ENCODE measurements at places on chromosomes 4 and X. TPM values are rescaled to one million over a fixed set of nuclear protein-coding genes. Genes with fewer than 3 reads are reported as not detected.

DNA sequence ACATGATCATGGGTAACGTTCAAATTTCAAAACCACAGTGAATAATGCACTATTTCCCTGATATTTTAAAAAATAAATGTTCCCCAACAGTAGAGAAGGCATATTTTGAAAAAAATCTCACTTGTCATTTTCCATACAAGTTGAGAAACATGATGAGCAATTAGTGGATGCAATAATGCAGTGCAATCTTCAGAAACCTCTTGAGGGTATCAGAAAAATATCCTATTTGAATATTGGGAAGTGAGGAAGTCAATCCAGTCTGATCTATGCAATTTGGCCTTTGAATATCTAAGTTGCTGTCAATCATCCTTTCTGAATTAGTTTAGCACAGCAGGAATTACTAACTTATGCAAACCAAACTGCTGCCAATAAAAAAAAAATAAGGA, 776.8 kb downstream of the PCDH18 start:
- H3K27me3 ChIP-seq, result no peaks in the 10 kb centered on the region
- no peaks in the 10 kb centered on the region for H3K4me1 ChIP-seq
- DNase-seq, result no peak

GRCh38 chrX:80807992-80808735, 1.5 kb downstream of the BRWD3 start:
- H3K27me3 ChIP-seq, result no peaks in the 10 kb centered on the region
- no peaks in the 10 kb centered on the region for H3K4me1 ChIP-seq
- DNase-seq, result peak; percentile 74
- H3K36me3 ChIP-seq, result no peaks in the 10 kb centered on the region
- H3K4me3 ChIP-seq, result peak overlapping the region; percentile 49

DNA sequence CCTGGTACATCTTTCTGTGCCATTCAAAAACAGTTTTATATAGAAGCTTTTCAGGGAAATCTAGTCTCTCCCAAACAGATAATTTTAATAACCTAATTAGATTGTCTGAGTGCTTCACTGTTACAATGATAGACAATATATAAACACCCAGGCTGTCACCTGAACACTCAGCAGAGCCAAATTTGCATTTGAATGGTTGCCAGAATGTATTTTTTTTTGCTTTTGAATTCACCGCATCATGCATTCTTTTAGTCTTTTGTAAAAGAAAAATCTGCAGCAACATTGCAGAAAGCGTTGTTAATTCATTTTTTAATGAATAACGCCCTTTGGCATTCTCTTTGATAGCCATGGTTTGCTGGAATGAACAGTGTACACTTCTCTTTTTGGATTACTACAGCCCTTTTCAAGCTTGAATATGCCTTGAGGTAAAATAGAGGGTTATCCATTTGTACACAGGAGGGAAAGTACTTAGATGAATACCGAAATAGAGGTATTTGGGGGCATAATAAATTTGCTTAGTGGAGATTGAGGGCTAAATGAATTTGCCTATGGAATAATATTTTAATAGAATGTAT, 175.0 kb upstream of the EPHA5 start:
- H3K27me3 ChIP-seq, result no peaks in the 10 kb centered on the region
- H3K27ac ChIP-seq, result no peak overlapping the region
- DNase-seq, result no peak
- H3K4me1 ChIP-seq, result no peaks in the 10 kb centered on the region
- no peak overlapping the region for H3K4me3 ChIP-seq
- H3K36me3 ChIP-seq, result no peaks in the 10 kb centered on the region

Gene DCX
- total RNA-seq, result not detected

Gene MAGEA6
- not detected for total RNA-seq

GRCh38 chr4:67634741-67635140, 66.2 kb downstream of the UBA6 start:
- no peak overlapping the region for H3K27ac ChIP-seq
- H3K4me3 ChIP-seq, result no peak overlapping the region
- no peaks in the 10 kb centered on the region for H3K4me1 ChIP-seq
- no peaks in the 10 kb centered on the region for H3K27me3 ChIP-seq
- H3K36me3 ChIP-seq, result no peaks in the 10 kb centered on the region

DNA sequence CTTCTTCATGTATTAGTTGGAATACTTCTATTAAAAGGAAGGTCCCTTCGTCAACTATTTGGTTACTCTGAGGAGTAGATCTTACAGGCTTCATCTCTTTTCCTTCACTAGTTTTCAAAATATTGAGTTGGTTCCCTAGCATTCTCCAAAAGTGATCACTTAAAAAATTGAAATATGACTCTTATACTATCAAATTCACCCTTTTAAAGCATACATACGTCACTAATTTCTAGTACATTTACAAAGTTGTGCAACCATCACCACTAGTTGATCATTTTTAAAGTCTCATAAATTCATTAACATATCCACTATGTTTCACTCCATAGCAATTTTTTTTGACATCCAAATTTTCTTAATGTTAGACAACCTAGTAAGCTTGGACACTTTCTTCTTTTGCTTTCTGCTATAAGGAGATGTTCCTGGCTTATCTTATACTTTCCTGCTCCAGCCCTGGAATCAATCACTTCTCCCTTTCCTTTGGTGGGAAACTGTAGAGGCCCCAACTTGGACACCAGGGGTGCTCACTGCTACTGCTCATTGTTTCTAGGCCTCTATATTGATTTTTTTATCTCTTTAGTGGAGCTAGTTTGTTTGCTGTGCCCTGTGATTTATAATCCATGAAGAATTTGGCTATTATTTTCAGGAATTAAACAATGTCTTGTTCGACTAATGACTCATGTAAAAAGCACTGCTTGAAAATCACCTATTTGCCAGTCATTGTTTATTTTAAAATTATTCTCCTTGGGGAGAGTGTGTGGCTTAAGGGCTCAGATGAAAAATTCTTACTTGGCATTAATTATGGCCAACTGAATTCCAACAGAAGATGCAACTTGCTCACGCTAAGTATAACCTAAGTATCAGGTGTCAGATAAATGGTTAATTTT, 4.0 kb upstream of the ZFX start:
- H3K27ac ChIP-seq, result no peak overlapping the region
- no peak overlapping the region for H3K4me3 ChIP-seq
- H3K4me1 ChIP-seq, result peaks cover 5% of the 10 kb centered on the region
- no peak for DNase-seq

DNA sequence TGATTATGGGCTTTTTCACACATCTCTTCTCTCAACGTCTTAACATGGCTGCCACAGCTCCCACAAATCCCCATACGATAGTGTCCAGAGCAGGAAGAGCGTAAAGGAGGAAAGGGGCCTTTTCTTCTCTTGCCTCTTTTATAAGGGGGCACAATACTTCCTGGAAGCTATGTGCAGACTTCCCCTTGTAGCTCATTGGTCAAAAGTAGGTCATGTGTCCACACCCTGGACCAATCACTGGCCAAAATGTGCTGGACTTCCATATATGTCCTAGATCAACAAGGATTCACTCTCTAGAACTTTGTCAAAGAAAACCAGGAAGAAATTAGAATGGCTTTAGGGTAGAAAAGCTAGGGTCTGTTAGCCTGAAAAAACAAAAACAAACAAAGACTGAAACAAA, 26.7 kb downstream of the STK32B start:
- DNase-seq, result no peak
- no peaks in the 10 kb centered on the region for H3K27me3 ChIP-seq
- H3K27ac ChIP-seq, result no peak overlapping the region

DNA sequence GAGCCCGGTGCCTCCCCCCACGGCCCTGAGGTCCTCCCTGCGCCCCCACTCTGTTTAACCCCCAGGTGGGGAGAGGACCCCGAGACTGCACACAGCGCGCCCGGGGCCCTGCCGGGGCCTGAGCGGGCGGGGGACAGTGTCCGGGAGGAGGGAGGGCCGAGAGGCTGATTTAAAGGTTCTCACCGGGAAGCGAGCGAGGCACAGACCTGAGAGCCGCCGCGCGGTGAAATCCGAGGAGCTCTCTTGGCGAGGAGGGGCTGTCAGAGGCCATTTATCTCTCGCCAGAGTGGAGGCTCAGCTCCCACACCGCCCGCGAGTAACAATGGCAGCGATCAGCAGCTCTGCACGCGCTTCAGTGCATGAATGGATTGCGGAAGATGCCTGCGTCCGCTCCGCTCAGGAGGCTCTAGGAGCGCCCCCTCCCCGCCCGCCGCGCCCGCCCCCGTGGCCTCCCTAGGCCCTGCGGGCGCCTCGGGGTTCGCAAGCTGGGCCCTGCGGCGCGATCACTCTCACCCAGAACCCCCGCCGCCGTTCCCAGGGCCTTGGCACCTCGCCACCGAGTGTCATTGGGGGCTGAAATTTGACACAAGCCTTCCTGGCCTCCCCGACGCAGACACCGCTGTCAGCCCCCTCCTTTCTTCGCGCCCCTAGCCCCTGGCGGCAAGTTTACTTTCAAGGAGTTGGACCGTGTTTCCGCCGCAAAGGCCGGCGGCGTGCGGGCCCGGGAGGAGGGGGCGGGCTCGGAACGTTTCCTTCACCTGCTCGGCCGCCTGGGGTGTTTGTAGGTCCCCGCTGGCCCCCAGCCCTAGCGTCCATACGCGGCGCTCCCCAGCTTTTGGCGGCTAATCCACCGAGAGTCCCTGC, 48.7 kb upstream of the BCOR start:
- H3K36me3 ChIP-seq, result no peaks in the 10 kb centered on the region
- peak overlapping the region; percentile 39 for H3K4me3 ChIP-seq
- H3K4me1 ChIP-seq, result peaks cover 6% of the 10 kb centered on the region
- H3K27me3 ChIP-seq, result no peaks in the 10 kb centered on the region
- DNase-seq, result peak; percentile 54

GRCh38 chr4:106953036-106953705, 82.9 kb downstream of the DKK2 start:
- no peak overlapping the region for H3K27ac ChIP-seq
- H3K27me3 ChIP-seq, result no peaks in the 10 kb centered on the region
- no peaks in the 10 kb centered on the region for H3K36me3 ChIP-seq
- no peak for DNase-seq

Gene CPE
- total RNA-seq, result 37.8 TPM

DNA sequence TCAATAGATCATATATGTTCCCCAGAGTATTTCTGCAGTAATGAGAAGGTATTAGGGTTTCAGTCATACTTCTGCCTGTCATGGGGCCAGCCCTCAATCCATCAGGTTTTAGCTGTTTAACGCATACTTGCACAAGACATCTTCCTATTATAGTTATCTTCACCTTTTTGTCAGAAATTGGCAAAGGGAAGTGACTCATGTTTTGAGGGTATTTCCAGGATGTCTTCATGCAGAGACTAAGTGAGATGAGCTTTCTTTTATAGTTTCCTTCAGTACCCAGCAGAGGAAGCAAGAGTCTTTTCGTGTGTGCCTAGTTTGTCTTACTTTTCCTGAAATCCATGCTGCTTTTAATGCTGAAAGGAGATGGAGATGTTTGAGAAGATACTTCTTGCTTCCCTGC, 9.5 kb downstream of the CSTF2 start:
- H3K27me3 ChIP-seq, result no peaks in the 10 kb centered on the region
- no peak for DNase-seq
- H3K36me3 ChIP-seq, result no peaks in the 10 kb centered on the region
- H3K4me3 ChIP-seq, result no peak overlapping the region
- no peaks in the 10 kb centered on the region for H3K4me1 ChIP-seq

Gene SHROOM2
- 10.8 TPM for total RNA-seq

DNA sequence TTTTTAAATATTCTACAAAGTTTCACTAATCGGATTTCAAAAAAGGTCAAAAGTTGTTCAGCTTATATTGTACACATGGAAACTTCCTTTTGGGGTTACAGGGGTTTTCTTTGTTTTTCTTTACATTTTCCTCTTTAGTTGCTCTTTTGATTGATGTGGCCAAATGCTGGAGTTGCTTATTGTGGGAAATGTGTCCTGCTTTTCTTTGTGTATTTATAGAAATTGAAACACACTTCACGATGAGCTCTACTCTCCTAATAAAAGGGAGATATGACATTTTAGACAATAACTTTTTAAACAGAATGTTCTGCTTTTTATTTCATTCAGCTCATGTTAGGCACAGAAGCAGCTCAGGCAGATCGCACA, 50.7 kb upstream of the SPRY1 start:
- no peaks in the 10 kb centered on the region for H3K4me1 ChIP-seq
- H3K36me3 ChIP-seq, result no peaks in the 10 kb centered on the region
- no peak for DNase-seq

GRCh38 chrX:54808109-54808604, 612 bp downstream of the MAGED2 start:
- peak overlapping the region; percentile 49 for H3K4me3 ChIP-seq
- peaks cover 4% of the 10 kb centered on the region for H3K4me1 ChIP-seq
- H3K36me3 ChIP-seq, result no peaks in the 10 kb centered on the region
- no peaks in the 10 kb centered on the region for H3K27me3 ChIP-seq

DNA sequence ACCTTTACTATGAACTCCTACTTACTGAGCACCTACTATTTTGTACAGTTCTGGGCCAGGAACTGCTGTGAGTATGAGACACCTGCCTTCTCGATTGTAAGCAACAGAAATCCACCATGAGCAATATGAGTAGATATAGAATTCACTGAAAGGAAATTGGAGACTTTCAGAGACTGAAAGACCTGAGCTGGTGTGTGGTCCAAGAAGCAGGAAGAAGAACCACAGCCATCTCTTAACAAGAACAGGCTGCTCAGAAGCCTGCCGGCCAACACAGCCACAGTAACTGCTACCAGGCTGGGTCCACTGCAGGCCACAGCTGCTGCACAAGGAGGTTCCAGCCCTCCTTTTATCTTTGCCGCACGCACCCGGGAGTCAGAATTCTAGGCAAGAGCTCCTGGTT, 10.8 kb upstream of the ACSL1 start:
- H3K36me3 ChIP-seq, result no peaks in the 10 kb centered on the region
- DNase-seq, result no peak
- H3K4me1 ChIP-seq, result no peaks in the 10 kb centered on the region
- H3K27ac ChIP-seq, result no peak overlapping the region
- no peak overlapping the region for H3K4me3 ChIP-seq
- H3K27me3 ChIP-seq, result no peaks in the 10 kb centered on the region

DNA sequence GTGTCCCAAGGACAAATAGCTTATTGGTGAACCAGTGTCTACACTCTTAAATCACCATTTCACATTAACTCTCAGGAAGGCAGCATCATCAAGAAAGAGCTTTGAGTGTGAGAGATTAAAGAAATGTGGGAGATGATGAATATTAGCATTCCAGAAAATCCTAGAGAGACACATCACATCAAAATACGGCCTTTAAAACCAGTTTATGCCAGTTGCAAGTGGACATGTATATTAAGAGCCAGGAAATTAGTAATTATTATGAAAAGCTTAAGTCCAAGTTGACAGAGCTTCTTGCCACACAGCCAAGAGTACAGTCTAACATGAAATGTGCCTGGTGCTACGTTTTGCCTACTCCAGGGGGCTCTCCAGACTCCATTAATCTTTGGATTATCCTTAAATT, 503.0 kb upstream of the BOD1L1 start:
- H3K4me1 ChIP-seq, result no peaks in the 10 kb centered on the region
- no peaks in the 10 kb centered on the region for H3K27me3 ChIP-seq
- H3K4me3 ChIP-seq, result no peak overlapping the region
- no peak overlapping the region for H3K27ac ChIP-seq
- no peaks in the 10 kb centered on the region for H3K36me3 ChIP-seq

DNA sequence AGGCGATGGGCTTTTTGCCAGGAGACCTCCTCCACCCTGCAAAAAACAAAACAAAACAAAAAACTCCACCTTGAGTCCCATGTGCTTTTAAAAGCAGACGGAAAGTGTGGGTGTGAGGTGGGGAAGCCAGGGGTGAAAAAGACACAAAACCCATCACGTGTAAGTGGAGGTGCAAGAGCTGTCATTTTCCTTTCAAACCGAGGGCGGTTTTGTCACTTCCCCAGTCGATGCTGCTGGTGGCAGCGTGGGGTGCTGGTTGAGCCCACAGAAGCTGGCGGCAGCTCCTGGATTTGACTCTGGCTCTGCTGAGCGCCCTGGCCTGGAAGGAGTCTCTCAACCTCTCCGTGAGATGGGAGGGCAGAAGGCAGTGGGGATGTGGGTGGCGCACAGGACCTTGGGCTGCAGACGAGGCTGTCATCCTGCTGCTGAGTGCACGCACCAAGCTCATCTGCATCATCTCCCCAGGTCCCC, 110.0 kb downstream of the PSAPL1 start:
- peak; percentile 12 for DNase-seq
- peaks cover 7% of the 10 kb centered on the region for H3K4me1 ChIP-seq
- H3K27me3 ChIP-seq, result no peaks in the 10 kb centered on the region
- no peak overlapping the region for H3K27ac ChIP-seq

Gene MEPE
- total RNA-seq, result not detected

Gene PPP1R3F
- 16.1 TPM for total RNA-seq

Data from ovary (tissue), 10 donors.